ENCODE measurements at places on chromosomes 4 and X.
A peak's percentile ranks its signal among the peaks of the same experiment; 100 is the strongest.

GRCh38 chrX:10254739-10255138, 98.0 kb downstream of the CLCN4 start:
- no peak for DNase-seq

- DNase-seq, result no peak
Measured at GRCh38 chr4:133440404-133440803, 291.3 kb downstream of the PCDH10 start.

DNA sequence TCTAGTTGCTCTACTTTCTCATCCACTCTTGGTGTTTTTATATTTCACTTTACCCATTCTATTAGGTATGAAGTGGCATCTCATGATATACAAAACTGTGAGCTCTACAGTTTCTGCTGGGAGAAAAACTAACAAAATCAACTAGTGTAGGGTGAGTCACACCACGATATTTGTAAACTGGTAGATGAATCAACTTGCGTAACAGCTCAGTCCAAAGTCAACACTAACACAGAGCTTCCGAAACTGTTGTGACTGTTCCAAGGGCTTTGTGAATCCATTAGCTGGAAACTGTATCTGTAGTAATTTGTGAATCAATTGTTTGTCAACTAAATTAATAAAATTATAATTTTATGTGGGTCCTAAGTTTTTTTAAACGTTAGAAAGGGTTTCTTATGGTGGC, 119.8 kb upstream of the TSPAN5 start:
- DNase-seq, result peak; percentile 37

- no peak for DNase-seq
Measured at GRCh38 chr4:39873823-39874222, 103.9 kb downstream of the PDS5A start.

DNA sequence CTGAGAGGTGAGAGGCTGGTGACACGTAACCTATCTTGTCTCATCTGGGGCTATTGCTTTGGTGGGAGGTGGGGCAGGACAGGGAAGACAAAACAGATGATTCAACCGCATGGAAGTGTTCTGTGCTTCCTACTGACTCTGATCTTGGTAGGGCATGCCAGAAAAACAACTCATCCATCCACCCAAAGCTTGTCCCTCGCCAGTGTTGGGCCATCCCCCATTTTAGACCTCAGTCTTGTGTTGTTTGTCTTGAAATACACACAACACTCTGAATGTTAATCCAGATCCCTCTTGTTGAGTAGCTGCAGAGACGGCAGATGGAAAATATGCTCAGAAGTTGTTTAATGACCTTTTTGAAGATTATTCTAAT, 377 bp downstream of the CHRNA9 start:
- no peak for DNase-seq

- DNase-seq, result no peak
Measured at GRCh38 chr4:36285784-36286480, 4.5 kb downstream of the DTHD1 start.

- no peak for DNase-seq
Measured at GRCh38 chr4:44646151-44646550, 5.3 kb downstream of the YIPF7 start.
